ENCODE measurements at places on chromosomes 4 and X. TPM values are rescaled to one million over a fixed set of nuclear protein-coding genes. Genes with fewer than 3 reads are reported as not detected.

The HMX1 gene
- not detected for total RNA-seq

The MAGEB1 gene
- not detected for total RNA-seq

The TCEAL4 gene
- 146 TPM for total RNA-seq

The MAP7D3 gene
- 15.4 TPM for total RNA-seq

The PFKFB1 gene
- not detected for total RNA-seq

The STPG2 gene
- not detected for total RNA-seq

The MAGEA2 gene
- total RNA-seq = not detected

The ATOH1 gene
- total RNA-seq = not detected

The LSM6 gene
- total RNA-seq = 36.1 TPM

The XAGE1A gene
- total RNA-seq = not detected

The ARR3 gene
- total RNA-seq = not detected

The GAGE2A gene
- total RNA-seq = not detected

The USP53 gene
- total RNA-seq = 18.9 TPM
